ENCODE measurements at places on chromosomes 5 and 9.

- no peak for DNase-seq
These were observed 1.7 kb downstream of the BDP1 start for GRCh38 chr5:71457106-71457505.

DNA sequence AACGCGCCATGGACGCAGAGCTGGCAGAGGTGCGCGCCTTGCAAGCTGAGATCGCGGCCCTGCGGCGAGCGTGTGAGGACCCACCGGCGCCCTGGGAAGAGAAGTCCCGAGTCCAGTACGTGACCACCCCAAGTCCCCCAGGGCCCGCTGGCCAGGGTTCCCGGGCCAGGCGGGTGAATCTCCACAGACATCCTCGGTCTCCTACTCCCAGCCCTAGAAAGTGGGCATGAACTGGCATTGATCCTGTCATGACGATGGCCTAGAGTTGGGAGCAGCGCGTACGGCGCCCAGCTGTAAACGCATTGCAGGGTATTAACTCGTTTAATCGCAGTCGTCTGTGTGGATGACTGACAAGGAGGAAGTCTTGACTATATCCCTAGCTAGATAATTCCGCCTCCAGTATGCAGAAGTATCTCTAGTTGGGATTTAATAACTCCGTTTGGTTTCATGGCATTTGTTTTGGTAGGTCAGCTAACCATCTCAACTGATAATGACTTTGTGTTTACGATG is 293 bp downstream of the CENPP start:
- DNase-seq, result no peak

DNA sequence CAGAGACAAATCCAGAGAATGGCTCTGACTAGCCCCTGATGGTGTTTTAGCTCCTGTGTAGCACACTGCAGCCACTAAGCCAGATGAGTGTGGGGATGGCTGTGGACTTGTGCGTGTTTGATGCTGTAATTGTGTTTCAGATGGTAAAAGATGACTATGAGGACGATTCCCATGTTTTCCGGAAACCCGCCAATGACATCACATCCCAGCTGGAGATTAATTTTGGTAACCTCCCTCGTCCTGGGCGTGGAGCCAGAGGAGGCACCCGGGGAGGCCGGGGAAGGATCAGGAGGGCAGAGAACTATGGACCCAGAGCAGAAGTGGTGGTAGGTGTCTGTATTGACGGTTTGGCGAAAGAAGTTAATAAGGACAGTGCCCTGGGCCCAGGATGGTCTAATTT is 38.0 kb downstream of the HABP4 start:
- DNase-seq, result no peak

- DNase-seq, result no peak
These were observed 13.9 kb downstream of the ZCCHC9 start for GRCh38 chr5:81315336-81315735.

DNA sequence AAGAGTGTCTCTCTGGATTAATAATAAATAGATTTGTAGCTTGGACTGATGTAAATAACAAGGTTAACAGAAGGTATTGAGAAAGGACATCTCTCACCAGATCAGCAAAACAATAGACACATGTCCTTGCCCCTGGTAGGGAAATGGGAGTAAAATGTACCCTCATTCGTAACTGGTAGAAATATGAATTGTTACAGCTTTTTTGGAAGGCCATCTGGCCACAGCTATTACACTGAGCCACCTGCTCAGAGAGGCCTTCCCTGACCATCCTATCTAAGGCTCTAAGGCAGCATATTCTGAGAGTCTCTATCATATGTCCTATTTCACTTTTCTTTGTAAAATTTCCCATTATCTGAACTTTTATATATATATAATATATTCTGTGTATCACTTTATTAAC is 129.1 kb upstream of the MAP1B start:
- DNase-seq, result no peak

GRCh38 chr9:18405240-18405639 is 68.7 kb upstream of the ADAMTSL1 start:
- DNase-seq, result no peak

DNA sequence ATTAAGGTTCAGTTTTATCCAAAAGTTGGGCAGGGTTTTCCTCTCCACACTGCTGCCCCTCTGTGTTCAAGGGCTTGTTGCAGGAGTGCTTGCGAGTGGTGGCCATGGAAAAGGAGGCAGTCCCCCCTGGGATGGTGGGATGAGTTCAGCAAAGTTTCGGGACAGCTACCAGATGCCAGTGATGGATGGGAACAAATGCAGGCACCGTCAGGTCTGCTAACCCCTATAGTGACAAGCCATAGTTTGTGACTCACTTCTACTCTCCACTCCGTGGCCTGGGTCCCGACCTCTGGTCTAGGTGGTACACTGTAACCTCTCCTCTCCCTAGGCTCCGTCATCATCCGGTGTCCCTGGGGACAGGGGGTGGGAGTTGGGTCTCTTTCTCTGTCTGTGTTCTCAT is 3.8 kb upstream of the RNF14 start:
- DNase-seq, result no peak

GRCh38 chr5:54870271-54870670 is 115.1 kb downstream of the ESM1 start:
- no peak for DNase-seq

DNA sequence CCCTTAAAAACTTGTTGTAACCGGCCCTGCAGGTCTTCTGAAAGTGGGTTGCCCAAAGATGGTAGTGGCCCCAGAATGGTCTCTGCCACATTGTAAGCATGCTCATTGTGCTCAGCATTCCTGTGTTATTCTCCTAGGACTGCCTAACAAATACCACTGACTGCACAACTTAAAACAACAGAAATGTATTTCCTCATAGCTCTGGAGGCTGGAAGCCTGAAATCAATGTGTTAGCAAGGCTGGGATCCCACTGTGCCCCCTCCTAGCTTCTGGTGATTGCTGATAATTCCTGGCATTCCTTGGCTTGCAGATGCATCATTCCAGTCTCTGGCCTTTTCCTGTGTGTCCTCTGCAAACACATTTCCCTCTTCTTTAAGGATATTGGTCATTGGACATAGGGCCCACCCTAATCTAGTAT is 3.4 kb upstream of the GCNT4 start:
- no peak for DNase-seq
